ENCODE measurements at places on chromosomes 13 and 19.

- DNase-seq: no peak
Observed at GRCh38 chr19:36060430-36060829, 5.7 kb downstream of the WDR62 start.

GRCh38 chr13:29846475-29847256 is 3.8 kb downstream of the UBL3 start:
- DNase-seq: no peak

DNA sequence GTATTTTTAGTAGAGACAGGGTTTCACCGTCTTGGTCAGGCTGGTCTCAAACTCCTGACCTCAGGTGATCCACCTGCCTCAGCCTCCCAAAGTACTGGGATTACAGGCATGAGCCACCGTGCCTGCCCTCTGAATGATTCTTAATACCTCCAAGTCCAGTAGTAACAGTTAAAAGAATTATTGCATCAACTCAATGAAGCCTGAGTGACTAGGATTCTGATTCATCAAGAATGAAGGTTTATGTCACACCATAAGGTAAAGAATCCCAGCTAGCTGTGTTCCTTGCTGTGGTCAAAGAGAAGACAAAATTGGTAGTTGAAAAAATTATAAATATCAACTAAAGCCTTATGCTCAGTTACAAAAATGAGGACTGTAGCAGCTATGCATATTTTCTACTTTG is 81.2 kb upstream of the ABCC4 start:
- DNase-seq: no peak

DNA sequence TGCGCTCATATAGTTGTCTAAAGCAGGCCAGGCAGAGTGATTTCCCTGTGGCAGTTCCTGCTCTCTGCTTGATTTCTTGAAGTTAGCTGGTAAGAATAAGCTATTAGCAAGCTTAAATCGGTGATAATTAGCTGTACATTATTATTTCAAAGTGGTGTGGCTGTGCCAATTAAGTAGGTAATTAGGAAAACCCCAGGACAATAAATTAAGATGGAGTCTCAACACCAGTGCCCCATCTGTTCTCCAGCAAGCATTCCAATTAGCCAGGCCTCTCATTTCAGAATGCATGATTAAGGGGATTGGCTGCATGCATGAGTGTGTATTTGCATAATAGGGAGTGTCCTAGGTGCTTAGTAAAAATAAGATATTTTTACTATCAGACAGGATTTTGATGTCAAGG is 342.3 kb downstream of the GPC5 start:
- DNase-seq: no peak

DNA sequence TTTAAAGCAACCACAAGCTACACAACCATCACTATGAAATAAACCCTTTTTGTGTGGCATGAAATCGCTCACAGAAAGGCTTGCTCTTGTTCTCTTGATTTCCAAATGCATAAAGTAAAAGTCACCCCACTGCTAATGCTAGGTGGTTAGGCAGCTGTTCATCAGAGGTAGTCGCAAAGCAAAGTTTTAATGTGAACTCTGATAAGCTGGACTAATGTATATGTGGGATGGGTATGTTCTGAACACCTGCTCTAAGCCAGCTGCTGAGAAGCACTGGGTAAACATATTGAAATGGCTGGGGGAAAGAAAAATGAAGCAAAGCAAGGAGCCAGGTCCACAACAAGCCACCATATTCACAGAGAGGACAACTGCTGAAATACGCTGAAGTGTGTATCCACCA is 142.3 kb downstream of the KLF12 start:
- DNase-seq: no peak

DNA sequence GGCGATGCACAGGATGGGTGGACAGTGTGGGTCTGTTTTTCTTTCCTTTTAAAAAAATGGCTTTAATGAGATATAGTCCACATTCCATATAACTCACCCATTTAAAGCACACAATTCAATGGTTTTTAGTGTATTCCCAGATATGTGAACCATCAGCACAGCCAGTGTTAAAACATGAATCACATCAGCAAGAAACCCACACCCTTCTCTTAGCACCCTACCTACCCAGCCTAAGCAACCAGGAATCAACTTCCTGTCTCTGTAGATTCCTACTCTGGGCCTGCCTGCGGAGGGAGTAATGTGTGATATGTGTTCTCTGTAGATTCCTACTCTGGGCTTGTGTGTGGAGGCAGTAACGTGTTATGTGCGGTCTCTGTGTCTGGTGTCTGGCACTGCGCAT is 11.9 kb downstream of the TMEM255B start:
- no peak for DNase-seq

- no peak for DNase-seq
Observed at GRCh38 chr13:92300651-92301050, 902.2 kb downstream of the GPC5 start.

GRCh38 chr19:4051175-4052101 is 15.3 kb downstream of the ZBTB7A start:
- no peak for DNase-seq

DNA sequence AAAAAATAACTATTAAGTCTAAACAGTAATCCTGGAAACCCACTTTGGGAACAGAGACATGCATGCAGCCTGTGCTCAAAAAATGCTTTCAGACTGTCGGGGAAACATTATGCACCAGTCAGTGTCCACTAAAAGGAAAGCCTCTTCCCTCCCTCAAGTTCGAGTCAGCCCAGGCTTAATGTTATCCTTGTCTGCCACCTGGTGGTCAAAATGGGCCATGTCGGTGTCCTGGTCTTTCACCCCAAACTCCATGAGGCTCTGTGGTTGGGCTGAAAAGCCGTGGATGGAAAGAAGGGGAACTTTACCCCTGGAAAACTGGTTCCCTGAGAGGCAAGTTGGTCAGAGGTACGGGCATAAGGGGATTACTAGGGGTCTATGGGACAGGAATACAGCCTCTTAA is 88.4 kb upstream of the ZNF492 start:
- no peak for DNase-seq
